Right lobe of liver (tissue), 6 donors: ENCODE measurements at places on chromosomes 6 and 20. TPM values are rescaled to one million over a fixed set of nuclear protein-coding genes. Genes with fewer than 3 reads are reported as not detected.
A peak's percentile ranks its signal among the peaks of the same experiment; 100 is the strongest.

DNA sequence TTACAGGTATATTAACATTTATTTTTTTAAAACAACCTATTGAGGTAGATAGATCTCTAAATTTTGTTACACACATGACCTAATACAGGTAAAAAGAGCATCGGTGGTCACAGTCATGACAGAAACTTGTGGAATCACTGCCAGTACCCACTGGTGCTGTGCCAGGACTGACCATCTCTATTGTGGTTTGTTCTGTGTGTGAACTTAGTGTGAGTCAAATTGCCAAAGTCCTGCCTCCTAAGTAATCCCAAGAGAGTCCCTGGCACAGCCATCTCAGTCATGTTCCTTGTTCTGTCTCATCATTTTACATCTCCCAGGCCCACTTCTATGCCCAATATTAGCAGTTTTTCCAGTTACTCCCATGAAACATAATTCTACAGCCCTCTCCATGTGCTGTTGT, 21.4 kb downstream of the GSTA2 start:
- DNase-seq, result no peak

DNA sequence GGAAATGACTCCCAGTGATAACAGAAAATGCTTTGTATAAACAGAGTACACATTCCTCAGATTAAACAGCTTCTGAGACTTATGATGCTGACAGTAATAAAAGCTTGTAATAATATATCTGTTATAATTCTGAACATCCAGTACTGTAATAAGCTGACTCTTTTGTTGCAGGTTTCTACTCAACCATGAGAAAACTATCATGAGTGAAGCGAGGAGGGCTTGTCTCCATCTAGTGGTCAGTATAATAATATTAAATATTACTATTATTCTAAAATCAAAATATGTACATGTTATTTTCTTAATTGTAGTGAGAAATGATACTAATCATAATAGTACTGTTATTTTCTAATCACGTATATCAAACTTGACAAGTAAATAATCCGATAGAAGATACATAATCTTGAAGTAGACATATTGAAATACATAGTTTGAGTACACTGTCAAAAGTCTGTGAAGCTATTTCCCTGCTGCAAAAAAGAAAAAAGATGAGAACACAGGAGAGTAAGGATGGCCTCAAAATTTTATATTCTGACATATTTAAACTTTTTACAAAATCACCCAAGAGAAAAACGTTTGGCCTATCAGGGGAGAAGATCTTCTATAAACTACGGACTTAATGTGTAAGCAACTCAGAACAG, 183.1 kb downstream of the MOXD1 start:
- DNase-seq, result no peak

- DNase-seq, result no peak
Measured at GRCh38 chr6:141914646-141915045, 218.1 kb upstream of the GJE1 start.

GRCh38 chr20:35011589-35012226, 56.0 kb downstream of the MYH7B start:
- DNase-seq, result peak; percentile 31

Gene KIF25
- not detected for total RNA-seq

Gene GHRH
- not detected for total RNA-seq
